ENCODE measurements at places on chromosomes 12 and 14. TPM values are rescaled to one million over a fixed set of nuclear protein-coding genes. Genes with fewer than 3 reads are reported as not detected.

GRCh38 chr14:50871228-50871627 is 625 bp upstream of the ABHD12B start:
- H3K36me3 ChIP-seq = no peaks in the 10 kb centered on the region
- peaks cover 66% of the 10 kb centered on the region for H3K27me3 ChIP-seq
- H3K27ac ChIP-seq = no peak overlapping the region

The LALBA gene
- total RNA-seq = not detected

GRCh38 chr14:64880221-64881121 is 764 bp upstream of the SPTB start:
- H3K4me3 ChIP-seq = peak overlapping the region; percentile 76
- no peaks in the 10 kb centered on the region for H3K36me3 ChIP-seq
- peak; percentile 49 for DNase-seq

DNA sequence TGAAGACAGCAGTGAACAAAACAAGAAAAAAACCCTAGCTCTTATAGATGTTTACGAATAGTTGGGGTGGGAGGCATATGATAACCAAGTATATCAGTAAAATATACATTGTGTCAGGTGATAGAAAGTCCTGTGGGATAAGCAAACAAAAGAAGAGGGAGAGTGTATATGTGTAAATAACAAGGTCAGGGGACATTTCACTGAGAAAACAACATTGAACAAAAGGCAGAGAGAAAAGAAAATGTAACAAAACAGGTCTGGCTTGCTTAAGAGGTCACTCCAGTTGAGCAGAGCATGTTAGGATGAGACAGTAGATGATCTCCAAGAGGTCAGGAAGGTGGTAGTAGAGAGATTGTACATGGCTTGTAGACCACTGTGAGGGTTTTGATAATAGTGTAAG is 304.1 kb downstream of the ACSS3 start:
- H3K27ac ChIP-seq = no peak overlapping the region
- H3K4me1 ChIP-seq = no peaks in the 10 kb centered on the region
- no peaks in the 10 kb centered on the region for H3K27me3 ChIP-seq
- DNase-seq = no peak
- no peaks in the 10 kb centered on the region for H3K36me3 ChIP-seq

- H3K4me1 ChIP-seq = peaks cover 51% of the 10 kb centered on the region
- peaks cover 9% of the 10 kb centered on the region for H3K36me3 ChIP-seq
- H3K27ac ChIP-seq = peak overlapping the region; percentile 57
Measured at GRCh38 chr14:64948612-64949210, 6.2 kb upstream of the GPX2 start.

DNA sequence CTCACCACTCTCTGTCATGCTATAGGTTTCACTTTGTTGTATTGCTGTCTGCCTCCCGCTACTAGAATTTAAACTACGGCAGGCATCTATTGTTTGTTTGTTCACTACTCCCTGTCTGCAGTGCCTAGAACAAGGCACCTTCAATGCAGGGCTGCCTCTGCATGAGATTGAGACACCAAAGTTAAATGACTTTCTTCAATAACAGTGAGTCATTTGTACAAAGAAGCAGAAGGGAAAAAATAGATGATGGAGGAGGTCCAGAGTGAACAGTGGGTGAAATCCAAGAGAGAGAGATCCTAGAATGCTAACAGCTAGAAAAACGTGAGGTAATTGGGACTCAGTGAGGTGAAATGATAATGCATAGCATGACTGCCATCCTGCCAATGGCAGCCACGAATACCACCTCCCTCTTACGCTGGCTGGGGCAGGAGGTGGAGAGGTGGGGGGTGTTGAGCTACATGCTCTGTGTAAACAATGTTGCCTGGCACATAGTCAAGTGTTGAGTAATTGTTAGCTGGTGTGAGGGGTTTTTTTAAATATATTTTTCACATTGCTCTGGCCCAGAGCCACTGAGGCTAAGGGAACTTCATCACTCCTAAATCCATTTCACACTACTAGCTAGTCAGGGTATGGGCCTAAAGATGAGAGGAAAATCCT is 367.6 kb downstream of the RPS29 start:
- no peaks in the 10 kb centered on the region for H3K4me1 ChIP-seq
- no peak overlapping the region for H3K4me3 ChIP-seq
- H3K27me3 ChIP-seq = no peaks in the 10 kb centered on the region
- H3K27ac ChIP-seq = no peak overlapping the region
- no peak for DNase-seq

- H3K27me3 ChIP-seq = no peaks in the 10 kb centered on the region
- no peak for DNase-seq
- no peak overlapping the region for H3K4me3 ChIP-seq
- no peaks in the 10 kb centered on the region for H3K4me1 ChIP-seq
- H3K36me3 ChIP-seq = no peaks in the 10 kb centered on the region
- H3K27ac ChIP-seq = no peak overlapping the region
Measured at GRCh38 chr12:16166563-16167470, 110.7 kb downstream of the SLC15A5 start.

- H3K36me3 ChIP-seq = peaks cover 24% of the 10 kb centered on the region
- H3K27me3 ChIP-seq = no peaks in the 10 kb centered on the region
- H3K4me3 ChIP-seq = no peak overlapping the region
- no peak for DNase-seq
- H3K4me1 ChIP-seq = peaks cover 100% of the 10 kb centered on the region
Measured at GRCh38 chr12:113241191-113242025, 20.1 kb downstream of the TPCN1 start.

GRCh38 chr12:93016752-93017350 is 87.8 kb upstream of the EEA1 start:
- peaks cover 6% of the 10 kb centered on the region for H3K4me1 ChIP-seq
- no peak overlapping the region for H3K4me3 ChIP-seq
- H3K36me3 ChIP-seq = no peaks in the 10 kb centered on the region
- no peak overlapping the region for H3K27ac ChIP-seq

The CD69 gene
- total RNA-seq = 0.25 TPM

GRCh38 chr12:59087077-59087673 is 166.9 kb upstream of the LRIG3 start:
- DNase-seq = no peak
- no peaks in the 10 kb centered on the region for H3K36me3 ChIP-seq
- H3K4me3 ChIP-seq = no peak overlapping the region
- H3K4me1 ChIP-seq = no peaks in the 10 kb centered on the region
- H3K27ac ChIP-seq = no peak overlapping the region

GRCh38 chr12:44286336-44286735 is 450.5 kb downstream of the TMEM117 start:
- no peak overlapping the region for H3K4me3 ChIP-seq
- H3K27ac ChIP-seq = no peak overlapping the region
- DNase-seq = no peak
- no peaks in the 10 kb centered on the region for H3K27me3 ChIP-seq
- H3K4me1 ChIP-seq = peaks cover 7% of the 10 kb centered on the region
- H3K36me3 ChIP-seq = no peaks in the 10 kb centered on the region

The ANO4 gene
- total RNA-seq = not detected

- no peaks in the 10 kb centered on the region for H3K27me3 ChIP-seq
- no peak overlapping the region for H3K27ac ChIP-seq
- H3K36me3 ChIP-seq = no peaks in the 10 kb centered on the region
- no peaks in the 10 kb centered on the region for H3K4me1 ChIP-seq
- H3K4me3 ChIP-seq = no peak overlapping the region
Measured at GRCh38 chr12:46177837-46178608, 90.8 kb downstream of the SLC38A1 start.

The GZMH gene
- not detected for total RNA-seq

- DNase-seq = no peak
- H3K4me3 ChIP-seq = no peak overlapping the region
- H3K27me3 ChIP-seq = no peaks in the 10 kb centered on the region
- H3K4me1 ChIP-seq = no peaks in the 10 kb centered on the region
- no peak overlapping the region for H3K27ac ChIP-seq
Measured at GRCh38 chr12:24705741-24706358, 243.1 kb downstream of the BCAT1 start.

DNA sequence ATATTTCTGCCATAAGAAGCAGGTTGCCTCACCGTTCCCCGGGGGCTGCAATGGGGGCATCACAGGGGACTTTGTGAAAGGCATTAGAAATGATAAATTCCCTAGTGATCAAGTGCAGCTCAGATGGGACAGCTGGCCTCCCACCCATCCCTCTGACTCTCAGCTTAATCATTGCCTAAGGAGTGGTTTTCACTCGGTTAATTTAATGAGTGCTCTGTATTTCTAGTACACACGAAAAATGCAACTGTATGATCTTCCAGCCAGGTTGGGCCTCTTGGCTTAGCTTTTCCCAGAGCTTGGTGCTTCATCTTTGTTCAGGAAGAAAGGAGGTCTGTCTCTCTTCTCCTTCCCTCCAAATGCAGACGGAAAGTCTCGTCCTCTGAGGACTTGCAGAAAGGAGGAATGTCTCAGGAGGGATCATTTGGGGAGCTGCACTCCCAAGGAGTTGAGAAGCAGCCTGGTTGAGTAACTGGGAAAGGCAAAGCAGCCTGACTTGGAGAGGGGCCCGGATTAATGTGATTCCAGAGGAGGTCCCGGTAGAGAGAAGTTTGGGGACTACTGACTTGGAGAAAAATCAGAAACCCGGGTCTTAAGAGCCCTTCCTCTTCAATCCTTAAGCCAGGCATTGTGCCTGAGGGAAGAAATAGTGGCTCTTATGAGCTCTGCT is 7.2 kb downstream of the CD9 start:
- H3K36me3 ChIP-seq = peaks cover 17% of the 10 kb centered on the region
- H3K27ac ChIP-seq = peak overlapping the region; percentile 92
- no peak overlapping the region for H3K4me3 ChIP-seq

The VRTN gene
- total RNA-seq = not detected

The COQ6 gene
- total RNA-seq = 49.8 TPM

- peaks cover 4% of the 10 kb centered on the region for H3K27me3 ChIP-seq
- no peaks in the 10 kb centered on the region for H3K36me3 ChIP-seq
- no peak overlapping the region for H3K4me3 ChIP-seq
Measured at GRCh38 chr12:61999311-61999710, 260.9 kb upstream of the USP15 start.

DNA sequence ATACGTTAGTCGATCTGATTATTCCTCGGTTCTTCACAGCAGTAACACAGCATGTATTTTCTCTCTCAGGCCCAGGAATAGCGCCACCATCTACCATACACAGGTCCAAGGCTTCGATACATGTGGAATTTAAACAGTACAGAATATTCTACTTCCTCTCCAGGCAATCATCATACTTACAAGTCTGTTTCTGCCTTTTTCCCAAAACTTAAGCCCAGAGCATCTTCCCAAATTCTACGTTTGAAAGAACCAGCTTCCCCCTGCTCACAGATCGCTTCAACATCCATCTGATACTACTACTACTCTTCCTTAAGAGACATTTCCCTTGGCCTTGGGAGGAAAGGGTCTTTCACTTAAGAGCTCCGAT is 626 bp downstream of the TXNDC16 start:
- no peaks in the 10 kb centered on the region for H3K27me3 ChIP-seq
- no peaks in the 10 kb centered on the region for H3K36me3 ChIP-seq
- H3K27ac ChIP-seq = peak overlapping the region; percentile 89
- peak overlapping the region; percentile 95 for H3K4me3 ChIP-seq
- H3K4me1 ChIP-seq = peaks cover 46% of the 10 kb centered on the region
- DNase-seq = no peak

GRCh38 chr12:129901254-129901653 is 2.6 kb downstream of the TMEM132D start:
- no peak for DNase-seq
- H3K27me3 ChIP-seq = peaks cover 85% of the 10 kb centered on the region
- H3K4me1 ChIP-seq = no peaks in the 10 kb centered on the region
- H3K36me3 ChIP-seq = no peaks in the 10 kb centered on the region

DNA sequence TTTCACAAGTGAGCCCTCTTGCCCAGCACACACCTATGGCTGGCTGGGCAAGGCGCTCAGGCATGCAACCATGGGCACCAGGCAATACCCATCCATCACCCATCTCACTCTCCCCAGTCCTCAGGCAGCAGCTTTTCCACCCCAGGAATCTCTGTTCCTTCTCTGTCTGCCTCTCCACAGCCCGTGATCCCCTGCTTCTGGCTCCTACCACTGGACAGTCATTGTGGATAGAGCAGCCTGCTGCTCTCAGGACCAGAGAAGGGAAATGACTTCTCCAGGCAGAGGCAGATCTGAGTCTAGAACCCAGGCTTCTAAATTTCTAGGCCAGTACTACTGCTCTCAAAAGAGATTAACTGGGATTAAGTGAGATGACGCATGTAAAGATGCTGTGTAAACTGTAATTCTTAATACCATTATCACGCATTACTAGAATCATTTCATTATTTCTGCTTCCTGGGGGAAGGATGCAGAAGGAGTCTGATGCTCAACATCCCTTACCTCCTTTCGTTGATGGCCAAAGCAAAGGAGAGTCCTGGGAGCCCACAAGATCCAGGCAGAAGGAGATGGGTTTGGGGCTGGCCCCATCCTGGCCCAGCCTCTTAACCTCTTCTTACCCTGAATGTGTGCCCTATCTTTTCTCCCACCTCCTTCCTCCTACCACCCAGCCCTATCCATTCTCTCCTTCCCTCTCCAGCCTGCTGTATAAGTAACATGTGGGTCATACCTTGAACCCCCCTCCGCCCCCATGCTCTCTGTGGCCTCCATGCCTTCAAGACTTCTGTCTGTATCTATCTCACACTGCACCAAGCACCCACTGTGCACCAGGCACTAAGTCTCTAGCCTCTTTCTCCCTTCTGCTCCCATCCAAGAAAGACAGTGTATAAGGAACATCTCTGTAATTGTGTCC is 4.8 kb upstream of the AQP5 start:
- H3K4me3 ChIP-seq = no peak overlapping the region
- peaks cover 20% of the 10 kb centered on the region for H3K4me1 ChIP-seq
- H3K27ac ChIP-seq = no peak overlapping the region
- DNase-seq = no peak
